Stimulated activated CD4-positive, alpha-beta T cell treated with anti-CD3 and anti-CD28 coated beads, Interleukin-12 subunit alpha, Interleukin-12 subunit beta, amount 100 ng/mL, for 24 hours (primary cell): ENCODE measurements at places on chromosomes 16 and 17.
A peak's percentile ranks its signal among the peaks of the same experiment; 100 is the strongest.

- DNase-seq, result no peak
Observed at GRCh38 chr16:3075523-3075915, 10.1 kb downstream of the IL32 start.

- DNase-seq, result no peak
Observed at GRCh38 chr16:69110406-69110805, 5.0 kb downstream of the HAS3 start.

GRCh38 chr16:67662653-67663010 is 1.9 kb downstream of the PARD6A start:
- no peak for DNase-seq

DNA sequence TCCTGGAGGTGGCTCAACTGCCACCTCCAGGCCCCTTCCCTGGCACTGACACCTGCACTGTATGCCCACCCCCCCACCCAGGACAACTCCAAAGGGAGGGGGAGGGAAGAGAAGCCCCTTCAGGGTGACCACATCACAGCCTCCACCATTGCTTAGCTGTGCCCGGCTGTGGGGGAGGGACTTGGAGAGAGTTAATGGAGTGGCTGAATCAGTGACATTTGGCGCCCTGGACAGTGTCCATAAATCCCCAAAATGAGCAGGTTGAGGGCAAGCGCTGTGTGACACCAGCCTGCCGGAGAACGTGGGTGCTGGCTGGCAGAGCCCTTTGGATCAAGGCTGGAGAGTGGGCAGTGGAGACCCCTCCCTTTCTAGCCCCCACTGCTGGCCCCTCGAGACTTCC is 883 bp downstream of the USH1G start:
- no peak for DNase-seq

DNA sequence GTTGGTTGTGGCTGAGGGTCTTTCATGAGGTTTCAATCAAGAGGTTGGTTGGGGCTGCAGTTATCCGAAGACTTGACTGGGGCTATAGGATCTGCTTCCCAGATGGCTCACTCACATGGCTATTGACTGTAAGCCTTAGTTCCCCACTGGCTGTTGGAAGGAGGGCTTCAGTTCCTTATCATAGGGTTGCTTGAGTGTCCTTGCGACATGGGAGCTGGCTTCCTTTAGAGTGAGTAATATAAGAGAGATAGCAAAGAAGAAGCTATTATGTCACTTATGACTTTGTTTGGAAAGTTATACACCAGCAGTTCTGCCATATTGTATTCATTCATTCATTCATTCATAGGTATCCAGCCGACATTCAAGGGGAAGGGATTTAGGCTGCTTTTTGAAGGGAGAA is 121.4 kb upstream of the WSCD1 start:
- no peak for DNase-seq

DNA sequence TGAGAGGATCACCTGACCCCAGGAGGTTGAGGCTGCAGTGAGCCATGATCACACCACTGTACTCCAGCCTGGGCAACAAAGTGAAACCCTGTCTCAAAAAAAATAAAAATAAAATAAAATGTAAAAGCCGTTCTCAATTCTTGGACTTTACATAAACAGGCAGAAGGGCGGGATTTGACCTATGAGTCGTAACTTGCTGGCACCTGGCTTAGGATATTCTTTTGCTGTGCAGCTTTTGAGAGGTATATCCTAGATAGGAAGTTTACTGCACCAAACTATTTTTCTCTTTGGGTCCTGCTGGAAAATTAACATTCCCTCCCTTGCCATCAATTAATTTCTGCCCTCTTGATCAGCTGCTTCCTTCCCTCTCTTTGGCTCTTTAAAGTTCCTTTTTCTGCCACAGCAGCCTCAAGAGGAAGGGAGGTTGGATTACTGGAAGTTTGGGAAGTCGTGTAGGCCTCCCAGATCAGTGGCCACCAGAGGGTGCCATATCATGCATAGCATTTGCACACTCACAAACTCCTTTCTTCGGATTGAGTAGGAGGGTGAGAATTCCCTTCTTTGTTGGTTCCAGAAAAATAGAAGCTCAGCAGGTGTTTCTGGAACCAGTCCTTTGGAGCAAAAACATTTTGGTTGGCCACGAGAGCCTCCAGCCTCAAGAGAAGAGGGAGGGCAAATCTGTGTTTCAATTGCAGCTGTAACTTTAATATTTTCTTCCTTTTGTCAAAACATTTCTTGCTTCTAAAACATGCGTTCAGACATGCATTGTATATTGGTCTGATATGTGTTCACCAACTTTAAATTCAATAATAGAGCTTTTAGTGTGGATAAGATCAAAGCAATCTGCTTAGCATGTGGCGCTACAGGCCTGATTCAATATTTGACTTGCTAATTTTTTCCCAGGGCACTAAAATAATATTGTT is 147.3 kb downstream of the CCDC182 start:
- DNase-seq, result peak; percentile 26

DNA sequence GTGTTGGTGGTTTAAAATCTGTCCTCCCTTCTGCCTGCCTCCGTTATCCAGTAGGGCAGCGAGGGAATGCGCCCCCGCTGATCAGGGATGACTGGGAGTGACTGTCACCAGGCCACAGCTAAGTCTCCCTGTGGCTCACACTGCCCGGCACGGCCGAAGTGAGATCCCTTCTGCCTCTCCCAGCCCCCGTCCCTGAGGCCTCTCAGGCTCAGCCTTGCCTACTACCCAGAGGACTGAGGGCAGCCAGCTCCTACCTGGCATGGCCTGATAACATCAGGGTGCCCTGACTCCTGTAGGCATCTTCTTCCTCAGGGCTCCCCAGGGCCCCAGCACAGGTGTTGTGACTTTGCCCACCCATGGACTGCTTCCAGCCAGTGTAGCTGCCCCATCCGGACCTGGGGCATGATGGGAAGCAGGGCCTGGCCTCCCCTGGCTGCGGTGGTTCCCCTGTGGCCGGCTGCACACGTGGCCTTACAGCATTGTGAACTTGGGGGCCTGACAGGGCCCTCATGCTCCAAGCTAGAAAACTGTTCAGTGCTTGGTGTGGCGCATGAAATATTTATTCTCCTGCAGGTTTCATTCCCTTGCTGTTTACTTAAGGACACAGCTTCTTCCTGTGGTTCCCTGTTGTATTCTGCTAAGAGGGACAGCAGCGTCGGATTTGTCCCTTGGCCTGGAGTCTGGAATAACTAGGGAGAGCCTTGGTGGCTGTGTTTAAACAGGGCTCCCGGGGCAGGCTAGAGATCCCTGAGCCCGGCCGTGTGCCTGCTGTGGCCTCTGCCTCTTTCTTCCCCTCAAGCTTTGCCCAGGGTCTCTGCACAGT is 30.0 kb downstream of the GINS2 start:
- no peak for DNase-seq

DNA sequence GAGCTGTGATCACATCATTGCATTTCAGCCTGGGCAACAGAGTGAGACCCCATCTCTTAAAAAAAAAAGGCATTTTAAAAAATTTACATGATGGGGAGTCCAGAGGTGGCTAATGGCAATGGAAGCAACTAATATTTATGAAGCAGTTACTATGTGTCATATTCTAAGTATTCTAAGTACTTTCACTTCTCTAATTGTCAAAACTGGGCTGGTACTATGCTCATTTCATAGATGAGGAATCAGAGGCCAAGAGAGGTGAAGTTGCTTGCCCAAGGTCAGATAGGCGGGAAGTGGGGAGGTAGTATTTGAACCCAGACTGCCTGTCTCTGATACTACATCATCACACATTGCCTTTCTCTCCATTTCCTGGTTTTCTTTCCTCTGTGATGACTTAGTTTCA is 50.7 kb downstream of the SLC5A11 start:
- DNase-seq, result no peak

GRCh38 chr17:66573078-66573477 is 261.8 kb upstream of the CACNG5 start:
- DNase-seq, result no peak

- no peak for DNase-seq
Observed at GRCh38 chr17:73548620-73549311, 95.5 kb downstream of the SDK2 start.

DNA sequence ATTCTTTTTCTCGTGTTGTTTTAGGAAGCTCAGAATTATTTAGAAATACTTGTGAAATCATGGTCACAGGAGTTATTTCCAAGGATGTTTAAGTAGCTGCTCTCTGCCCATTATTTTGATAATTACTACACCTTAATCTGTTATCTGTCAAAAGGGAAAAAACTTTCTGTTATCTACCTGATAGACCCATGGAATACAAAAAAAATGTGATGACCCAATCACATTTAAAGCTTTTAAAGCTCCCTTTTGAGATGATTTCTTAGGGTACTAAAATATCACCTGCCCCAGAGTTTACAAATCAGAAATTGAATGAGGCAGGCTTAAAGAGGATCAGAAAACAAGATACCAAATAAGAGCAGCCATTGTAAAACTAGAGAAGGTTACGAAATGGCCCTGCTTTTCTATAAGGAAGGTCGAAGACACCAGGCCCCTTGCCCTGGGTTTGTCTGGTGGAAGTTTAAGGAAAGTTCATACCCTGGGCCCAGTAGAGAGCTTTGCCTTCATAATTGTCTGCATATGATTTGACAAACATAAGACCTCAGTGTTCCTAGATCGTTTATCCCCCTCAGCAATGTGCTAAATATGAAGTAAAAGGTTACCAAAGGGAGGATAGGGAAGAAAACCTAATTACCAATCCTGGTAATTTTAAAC is 149.9 kb upstream of the TBX2 start:
- DNase-seq, result no peak

GRCh38 chr17:57585341-57586195 is 159.5 kb downstream of the CCDC182 start:
- no peak for DNase-seq

GRCh38 chr16:20153444-20153843 is 79.8 kb upstream of the GPR139 start:
- DNase-seq, result no peak

DNA sequence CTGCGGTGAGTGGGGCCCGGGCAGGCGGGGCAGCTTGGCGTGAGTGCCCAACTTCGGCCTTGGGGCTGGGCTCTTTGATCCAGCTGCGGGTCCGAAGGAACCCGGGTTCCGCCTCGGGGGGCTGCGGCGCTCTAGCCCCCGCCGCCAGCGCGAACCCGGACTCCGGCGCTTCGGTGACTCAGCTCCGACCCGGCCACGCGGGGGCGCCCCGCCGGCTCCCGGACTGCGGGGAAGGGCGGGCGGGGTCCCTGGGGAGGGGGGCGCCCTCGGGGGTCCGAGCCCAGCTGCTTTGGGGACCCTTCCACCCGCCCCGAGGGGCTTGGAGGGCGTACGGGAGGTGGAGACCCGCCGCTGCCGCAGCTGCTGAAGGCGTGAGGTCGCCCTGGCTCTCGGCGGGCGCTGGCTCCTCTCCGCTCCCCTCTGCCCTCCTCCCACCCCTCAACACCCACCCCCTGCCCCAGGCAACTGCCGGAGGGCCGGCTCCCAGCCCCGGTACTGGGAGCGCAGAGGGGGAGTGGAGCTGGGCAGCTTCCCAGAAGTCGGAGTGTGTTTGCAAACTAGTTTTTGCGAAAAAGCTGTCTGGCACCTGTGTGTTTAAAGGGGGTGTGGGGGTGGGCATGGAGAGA is 516 bp downstream of the CPNE2 start:
- DNase-seq, result peak; percentile 20

DNA sequence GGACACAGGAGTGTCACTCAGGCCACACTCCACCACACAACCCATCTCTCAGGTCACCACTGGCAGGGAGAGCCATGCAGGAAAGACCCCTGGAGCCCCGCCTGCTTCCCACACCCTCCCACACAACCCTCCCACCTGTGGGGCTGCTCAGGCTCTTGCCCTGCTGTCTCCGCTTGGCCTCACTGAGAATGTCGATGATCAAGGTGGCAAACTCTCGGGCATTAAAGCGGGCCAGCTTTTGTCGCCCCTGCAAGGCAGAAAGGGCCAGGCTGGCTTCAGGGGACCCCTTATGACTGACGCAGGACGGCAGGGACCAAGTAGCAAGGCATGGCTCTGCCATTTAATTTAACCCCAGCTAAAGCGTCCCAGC is 8.5 kb downstream of the TP53I13 start:
- no peak for DNase-seq

- DNase-seq, result no peak
Observed at GRCh38 chr16:50721549-50722404, 20.1 kb upstream of the CYLD start.

DNA sequence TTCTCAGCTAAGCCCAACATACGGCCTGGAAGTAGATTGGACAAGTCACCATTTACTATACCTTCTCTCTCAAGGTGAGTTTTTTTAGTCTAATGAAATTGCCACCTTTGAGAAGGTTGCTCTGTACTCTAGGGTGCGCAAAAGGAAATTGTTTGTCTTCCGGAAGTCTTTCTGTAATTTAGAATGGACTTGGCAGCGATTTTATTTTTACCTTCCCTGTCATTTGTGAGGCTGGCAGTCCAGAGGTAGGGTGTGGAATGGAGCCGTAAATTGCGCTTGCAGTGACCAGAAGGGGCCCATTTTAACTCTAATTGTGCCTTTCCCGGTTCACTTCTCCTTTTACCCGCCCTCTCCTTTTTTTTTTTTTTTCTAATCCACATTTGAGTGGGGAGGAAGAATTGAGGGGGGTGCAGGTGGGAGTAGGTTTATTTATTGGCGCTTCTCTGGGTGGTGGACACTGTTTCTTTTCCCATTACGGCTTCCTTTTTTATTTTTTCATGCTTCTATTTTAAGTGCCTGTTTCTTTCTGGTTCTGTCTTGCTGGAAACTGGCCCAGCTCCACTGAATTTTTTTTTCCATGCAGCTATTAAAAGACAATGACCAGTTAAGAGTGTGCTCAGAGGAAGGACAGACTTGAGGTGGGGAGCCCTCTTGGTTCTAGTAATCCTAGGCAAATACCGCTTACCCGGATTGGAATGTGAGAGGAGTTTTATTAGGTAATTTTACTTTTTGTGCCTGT is 89.7 kb upstream of the CLEC18A start:
- DNase-seq, result no peak

GRCh38 chr16:88886845-88887521 is 20.5 kb upstream of the PABPN1L start:
- DNase-seq, result no peak

- DNase-seq, result no peak
Observed at GRCh38 chr16:49636608-49637007, 219.3 kb downstream of the ZNF423 start.

DNA sequence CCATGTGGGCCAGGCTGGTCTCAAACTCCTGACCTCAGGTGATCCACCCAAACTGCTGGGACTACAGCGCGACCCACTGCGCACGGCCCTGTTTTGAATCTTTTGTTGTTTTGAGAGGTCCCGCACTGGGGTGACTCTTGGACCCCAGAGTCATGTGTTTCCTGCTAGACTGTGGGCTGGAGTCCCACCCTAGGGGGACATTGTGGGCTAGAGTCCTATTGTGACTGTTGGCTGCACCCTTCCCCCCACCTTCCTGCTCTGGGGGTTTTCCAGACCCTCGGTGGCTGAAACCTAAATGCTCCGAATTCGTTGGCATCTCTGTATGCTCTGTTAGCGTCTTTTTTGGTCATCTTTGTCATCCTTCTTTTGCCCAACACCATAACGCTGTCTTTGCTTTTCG is 16.0 kb downstream of the NUPR1 start:
- no peak for DNase-seq

GRCh38 chr17:34302636-34303035 is 16.6 kb upstream of the CCL8 start:
- no peak for DNase-seq

- no peak for DNase-seq
Observed at GRCh38 chr17:77675411-77675810, 283.1 kb upstream of the TNRC6C start.

GRCh38 chr16:79466111-79466510 is 134.4 kb downstream of the MAF start:
- DNase-seq, result no peak
